ENCODE measurements at places on chromosomes 7 and 10. TPM values are rescaled to one million over a fixed set of nuclear protein-coding genes. Genes with fewer than 3 reads are reported as not detected.

DNA sequence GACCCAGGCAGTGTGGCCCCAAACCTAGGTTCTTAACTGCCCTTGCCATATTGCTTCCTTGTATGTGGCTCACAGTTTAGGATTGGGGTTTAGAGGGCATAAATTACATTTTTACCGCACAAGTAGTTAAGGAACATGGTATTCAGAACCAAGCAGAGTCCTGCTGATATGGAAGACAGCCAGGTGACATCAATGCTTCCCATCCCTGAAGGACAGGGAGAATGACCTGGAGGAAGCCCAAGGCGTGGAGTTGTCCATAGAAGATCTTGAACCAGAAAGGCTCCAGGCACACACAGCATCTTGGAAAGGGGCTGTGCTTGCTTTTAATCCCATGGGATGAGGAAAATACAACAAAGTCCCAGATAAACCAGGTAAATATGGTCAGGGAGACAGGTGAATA is 48.3 kb downstream of the ATXN7L1 start:
- no peak for DNase-seq

GRCh38 chr10:22435650-22436049 is 90.4 kb downstream of the SPAG6 start:
- DNase-seq = no peak

DNA sequence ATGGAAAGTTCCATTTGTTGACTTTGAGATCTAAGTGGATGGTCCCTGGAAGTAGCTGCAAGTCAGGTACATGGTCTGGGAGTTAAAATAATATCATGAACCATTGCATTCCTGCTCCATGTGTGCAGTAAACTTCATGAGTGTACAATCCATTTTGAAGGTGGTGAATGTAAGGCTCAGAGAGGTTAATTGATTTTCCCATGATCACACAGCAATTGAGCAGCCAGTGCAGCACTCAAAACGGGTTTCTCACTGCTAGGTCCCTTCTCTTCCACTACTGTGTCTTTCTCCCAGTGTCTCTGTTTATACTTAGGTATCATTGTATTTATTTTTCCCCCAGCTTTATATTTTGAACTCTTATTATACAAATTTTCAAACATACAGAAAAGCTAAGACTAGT is 9.9 kb downstream of the ZSCAN25 start:
- no peak for DNase-seq

DNA sequence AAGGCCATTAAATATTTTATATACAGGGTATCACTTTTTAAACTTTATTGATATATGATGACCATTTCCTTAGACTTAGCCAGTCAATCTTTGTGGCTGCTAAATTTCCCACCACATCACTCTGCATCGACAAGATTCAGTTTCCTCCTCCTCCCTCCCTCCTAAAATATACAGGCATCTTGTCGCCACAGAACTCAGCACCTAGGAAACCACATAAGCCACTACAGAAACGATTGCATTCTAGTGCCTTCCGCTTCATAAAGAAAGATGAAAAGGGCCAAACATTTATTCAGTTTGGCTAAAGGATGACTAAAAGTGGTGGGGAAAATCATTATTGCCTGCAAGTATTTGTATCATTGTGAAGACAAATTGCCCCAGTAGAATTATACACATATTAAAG is 30.7 kb downstream of the ERCC6 start:
- no peak for DNase-seq

DNA sequence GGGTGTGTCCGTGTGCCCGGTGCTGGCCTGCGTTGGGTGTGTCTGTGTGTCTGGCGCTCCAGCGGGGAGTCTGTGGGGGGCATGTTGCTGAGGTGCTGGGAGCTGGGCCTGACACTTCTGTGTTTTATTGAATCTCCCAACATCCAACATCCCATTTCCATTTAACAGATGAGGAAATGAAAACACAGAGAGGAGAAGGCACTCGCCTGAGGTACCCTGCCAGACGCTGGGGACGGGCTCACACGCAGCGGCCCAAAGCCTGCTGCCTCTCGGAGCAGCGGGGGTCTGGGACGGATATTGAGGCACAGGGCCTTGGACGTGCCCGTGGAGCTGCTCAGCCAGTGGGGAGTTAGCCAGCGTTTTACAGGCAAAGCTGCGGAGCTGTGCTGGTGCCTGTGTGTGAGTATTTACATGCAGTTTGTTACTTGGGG is 133.9 kb downstream of the DNAJB6 start:
- peak; percentile 5 for DNase-seq

- DNase-seq = no peak
Observed at GRCh38 chr10:77355844-77356243, 281.8 kb downstream of the KCNMA1 start.

DNA sequence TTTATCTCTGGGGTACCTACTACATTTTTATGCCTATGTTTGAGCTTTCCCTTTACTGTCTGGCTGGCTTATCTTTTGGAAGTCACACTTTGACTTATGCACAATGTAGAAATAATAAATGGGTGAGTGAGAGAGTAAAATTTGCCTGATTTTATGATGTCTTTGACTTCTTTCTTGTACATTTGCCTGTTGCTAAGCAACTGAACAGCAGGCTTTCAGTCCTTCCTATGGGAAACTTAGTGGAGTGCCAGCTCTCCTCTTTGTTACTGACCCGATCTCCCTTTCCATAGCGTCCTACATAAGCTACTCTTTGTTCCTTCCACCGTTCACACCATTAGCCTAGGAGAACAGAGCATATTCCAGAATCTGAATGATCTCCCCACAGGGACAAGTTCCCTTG is 4.2 kb downstream of the TAS2R60 start:
- no peak for DNase-seq

Gene JAZF1
- 13.1 TPM for total RNA-seq

Data from kidney (tissue), 22 donors.